HEK293T (cell line): ENCODE measurements at places on chromosomes 5 and 9.

GRCh38 chr5:172561151-172561550, 79.9 kb upstream of the NEURL1B start:
- no peak for DNase-seq

DNA sequence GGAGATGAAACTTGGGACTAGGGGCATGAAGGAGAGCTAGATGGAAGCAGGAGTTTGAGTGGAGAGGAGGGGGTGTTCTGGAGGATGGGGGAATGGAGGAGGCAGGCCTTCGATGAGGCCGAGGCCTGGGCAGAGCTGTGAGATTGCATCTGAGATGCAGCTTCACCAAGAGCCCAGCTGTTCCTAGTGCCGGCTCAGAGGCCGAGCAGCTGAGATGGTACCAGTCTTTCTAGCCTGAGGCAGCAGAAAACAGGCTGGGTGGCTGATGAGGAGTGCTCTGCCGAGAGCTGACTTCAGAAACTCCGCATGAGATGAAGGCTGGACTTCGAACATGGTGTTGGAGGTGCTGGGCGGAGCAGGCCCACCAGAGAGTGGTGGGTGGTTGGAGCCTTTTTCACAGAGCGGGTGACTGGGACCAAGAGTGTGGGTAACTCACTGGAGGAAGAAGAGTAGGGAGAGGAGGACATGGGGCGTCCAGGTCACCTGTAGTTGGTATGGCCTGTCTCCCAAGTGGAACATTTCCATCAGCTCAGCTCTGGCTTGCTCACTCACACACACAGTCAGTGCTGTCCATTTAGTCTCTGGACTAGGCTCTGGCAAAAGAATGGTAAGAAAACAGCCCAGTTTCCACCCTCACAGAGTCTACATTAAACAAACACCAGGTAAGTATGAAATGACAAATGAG, 54.7 kb downstream of the TMOD1 start:
- no peak for DNase-seq

GRCh38 chr5:3024126-3024525, 272.6 kb upstream of the IRX2 start:
- no peak for DNase-seq

DNA sequence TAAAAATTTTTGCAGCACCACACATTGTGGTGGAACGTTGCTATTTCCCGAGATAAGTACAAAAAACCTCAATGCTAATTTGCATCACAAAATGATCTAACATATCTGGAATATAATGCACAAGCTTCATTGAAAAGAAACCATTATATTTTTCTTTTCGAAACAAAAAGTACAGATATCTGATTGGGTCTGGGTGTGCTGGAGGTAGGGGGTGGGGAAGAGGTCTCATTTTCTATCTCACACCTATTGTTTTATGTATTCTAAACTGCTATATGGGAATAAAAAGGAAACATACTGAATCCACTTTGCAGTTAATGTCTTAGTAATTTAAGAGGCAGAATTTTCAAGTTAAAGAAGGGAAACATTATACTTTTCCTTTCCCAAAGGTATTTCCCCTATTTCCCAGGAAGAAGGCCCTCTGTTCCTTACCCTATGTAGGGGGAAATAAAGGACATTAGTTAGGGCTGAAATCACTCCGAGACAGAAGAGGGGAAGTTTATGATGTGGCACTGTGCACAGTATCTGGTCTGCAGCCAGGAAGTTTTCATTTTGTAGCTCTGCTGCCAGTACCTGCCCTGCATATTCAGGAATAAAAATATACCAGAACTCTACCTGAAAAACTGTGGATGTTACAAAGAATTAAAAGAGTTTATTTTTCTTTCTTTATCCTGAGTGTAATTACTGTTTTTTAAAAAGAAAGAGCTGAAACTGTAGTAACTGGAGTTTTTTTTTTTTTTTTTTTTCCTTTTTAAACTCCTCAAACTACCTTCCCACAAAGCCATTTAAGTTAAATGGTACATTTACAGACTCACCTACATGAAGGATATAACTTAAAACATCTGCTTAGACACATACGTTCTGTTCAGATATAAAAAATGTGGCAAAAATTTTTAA, 7.4 kb downstream of the MEF2C start:
- no peak for DNase-seq

- DNase-seq: no peak
Observed at GRCh38 chr9:101269591-101270283, 115.1 kb downstream of the BAAT start.

GRCh38 chr5:133405275-133406034, 206.9 kb downstream of the FSTL4 start:
- DNase-seq: no peak

- DNase-seq: no peak
Observed at GRCh38 chr5:139451176-139451575, 11.4 kb downstream of the ECSCR start.

DNA sequence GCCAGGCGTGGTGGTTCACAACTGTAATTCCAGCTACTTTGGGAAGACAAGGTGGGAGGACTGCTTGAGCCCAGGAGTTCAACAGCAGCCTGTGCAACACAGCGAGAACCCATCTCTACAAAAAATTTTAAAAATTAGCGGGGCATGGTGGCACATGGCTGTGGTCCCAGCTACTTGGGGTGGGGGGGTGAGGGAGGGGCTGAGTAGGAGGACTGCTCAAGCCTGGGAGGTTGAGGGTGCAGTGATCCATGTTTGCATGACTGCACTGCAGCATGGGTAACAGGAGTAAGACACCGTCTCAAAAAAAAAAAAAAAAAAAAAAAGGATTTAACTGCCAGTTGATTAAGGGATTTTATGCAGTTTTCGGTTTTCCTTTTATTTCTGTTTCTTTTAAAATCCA, 65.0 kb downstream of the PTBP3 start:
- DNase-seq: no peak

GRCh38 chr5:78803353-78803752, 154.8 kb upstream of the LHFPL2 start:
- no peak for DNase-seq

GRCh38 chr5:172923539-172923938, 35.7 kb upstream of the RPL26L1 start:
- no peak for DNase-seq
